ENCODE measurements at places on chromosomes 5 and 9.

DNA sequence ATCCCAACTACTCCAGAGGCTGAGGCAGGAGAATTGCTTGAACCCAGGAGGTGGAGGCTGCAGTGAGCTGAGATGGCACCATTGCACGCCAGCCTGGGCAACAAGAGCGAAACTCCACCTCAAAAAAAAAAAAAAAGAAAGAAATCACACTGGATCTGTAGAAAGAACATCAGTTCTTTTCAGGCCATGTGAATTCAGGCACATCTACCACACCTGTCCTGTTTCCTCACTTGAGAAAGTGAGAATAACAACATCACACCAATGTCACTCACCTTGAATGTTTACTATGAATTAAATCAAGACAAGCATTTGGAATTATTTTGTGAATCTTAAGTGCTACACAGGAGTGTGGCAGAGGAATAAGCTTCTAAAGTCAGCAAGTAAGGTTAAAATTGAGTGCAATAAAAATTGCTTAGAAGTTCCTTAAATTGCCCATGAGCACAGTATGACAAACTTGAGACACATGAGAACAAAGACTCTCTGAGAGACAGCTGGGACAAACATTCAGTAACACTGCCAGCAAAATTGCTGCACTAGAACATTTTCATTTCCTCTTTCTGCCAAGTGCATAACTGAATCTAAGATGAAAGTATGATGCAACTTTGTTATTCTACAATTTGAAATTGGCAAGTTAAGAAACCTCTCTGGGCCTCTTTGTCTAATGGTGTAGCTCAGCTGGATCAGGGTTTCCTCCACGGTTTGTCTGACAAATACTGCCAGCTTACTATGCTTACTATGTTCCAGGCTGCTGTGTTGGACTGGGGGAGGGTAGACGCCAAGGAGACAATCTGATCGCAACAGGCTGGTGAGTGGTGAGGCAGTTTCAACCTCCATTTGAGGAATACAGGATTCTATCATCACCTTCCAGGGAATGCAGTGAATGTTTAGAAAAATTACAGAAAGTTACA is 1.9 kb upstream of the RIC1 start:
- DNase-seq = peak; percentile 51

DNA sequence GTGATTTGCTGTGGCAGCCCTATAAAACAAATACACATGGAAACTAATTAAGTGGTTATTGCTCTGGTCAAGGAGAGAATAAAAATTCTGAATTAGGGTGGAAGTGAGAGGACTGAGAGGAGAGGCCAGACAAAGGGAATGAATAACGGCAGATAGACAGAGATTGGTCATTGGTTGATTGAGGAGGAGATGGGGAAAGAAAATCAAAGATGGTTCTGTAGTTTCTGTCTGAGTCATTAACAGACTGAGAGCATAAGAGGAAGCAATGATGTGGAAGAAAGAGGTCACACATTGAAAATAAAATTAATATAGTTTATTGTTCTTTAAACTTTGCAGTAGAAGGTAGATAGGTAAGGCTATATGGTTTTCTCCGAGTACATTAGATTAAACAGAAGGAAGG is 469.8 kb downstream of the ACTL7B start:
- DNase-seq = no peak

DNA sequence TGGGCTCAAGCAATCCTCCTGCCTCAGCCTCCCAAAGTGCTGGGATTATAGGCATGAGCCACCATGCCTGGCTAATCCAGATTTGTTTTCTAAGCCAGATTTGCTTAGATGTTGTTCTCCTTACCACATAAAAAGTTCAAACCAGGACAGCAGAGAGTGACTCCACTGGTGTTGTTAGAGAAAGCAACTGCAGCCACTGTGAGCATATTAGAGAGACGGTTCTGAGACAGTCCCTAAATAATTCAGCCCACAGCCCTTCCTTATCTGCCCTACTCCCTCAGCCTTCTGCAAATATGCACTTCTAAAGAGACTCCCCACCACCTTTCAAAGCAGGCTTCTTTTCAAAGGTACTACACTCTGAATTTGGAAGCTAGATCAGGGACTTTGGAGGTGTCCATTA is 96.1 kb downstream of the DRD1 start:
- no peak for DNase-seq

DNA sequence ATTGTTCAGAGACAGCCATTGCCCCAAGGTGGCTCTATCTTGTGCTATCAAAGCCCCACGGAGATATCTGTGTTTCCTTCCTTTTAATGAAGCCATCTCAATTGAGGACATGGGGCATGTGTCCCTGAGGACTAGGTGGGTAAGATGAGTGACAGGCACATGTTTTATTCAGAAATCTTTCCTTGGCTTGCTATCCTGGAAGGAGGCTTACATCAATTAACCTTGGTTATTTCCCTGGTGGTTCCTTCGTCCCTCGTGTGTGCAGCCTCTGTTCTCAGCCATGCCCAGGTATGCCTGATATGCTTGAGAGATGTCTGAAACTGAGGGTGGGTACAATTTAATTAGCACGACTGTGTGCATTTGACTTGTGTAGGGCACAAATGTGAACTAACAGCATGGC is 102.2 kb upstream of the TUT7 start:
- no peak for DNase-seq

GRCh38 chr9:85904975-85905374 is 36.0 kb upstream of the NAA35 start:
- no peak for DNase-seq

DNA sequence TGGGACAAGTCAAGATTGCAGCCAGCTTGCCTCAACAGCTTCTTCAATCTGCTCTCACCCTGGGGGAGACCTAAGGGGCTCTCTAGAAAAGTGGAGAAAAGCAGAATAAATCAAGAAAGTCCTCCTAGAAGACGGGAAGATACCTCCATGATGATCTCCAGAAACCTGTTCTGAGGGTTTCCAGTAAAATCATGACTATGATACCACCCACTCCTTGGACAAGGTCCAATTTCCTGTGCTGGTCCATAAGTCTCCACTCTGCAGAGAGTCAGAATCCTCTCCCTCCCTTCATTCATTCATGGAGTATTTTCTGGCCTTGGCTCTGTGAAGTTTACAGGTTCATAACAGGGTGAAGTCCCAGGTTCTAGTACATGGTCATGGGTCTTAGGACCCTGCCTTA is 168.6 kb downstream of the SLC12A2 start:
- no peak for DNase-seq

GRCh38 chr5:96008987-96009647 is 47.5 kb upstream of the ELL2 start:
- no peak for DNase-seq

GRCh38 chr9:87464110-87464991 is 33.3 kb upstream of the DAPK1 start:
- DNase-seq = no peak

GRCh38 chr5:169494383-169494935 is 89.1 kb upstream of the SPDL1 start:
- no peak for DNase-seq

- DNase-seq = no peak
Observed at GRCh38 chr5:168378741-168379140, 87.3 kb downstream of the WWC1 start.

- DNase-seq = no peak
Observed at GRCh38 chr5:9358961-9359685, 186.8 kb downstream of the SEMA5A start.

GRCh38 chr9:98974106-98974505 is 30.4 kb downstream of the COL15A1 start:
- no peak for DNase-seq

DNA sequence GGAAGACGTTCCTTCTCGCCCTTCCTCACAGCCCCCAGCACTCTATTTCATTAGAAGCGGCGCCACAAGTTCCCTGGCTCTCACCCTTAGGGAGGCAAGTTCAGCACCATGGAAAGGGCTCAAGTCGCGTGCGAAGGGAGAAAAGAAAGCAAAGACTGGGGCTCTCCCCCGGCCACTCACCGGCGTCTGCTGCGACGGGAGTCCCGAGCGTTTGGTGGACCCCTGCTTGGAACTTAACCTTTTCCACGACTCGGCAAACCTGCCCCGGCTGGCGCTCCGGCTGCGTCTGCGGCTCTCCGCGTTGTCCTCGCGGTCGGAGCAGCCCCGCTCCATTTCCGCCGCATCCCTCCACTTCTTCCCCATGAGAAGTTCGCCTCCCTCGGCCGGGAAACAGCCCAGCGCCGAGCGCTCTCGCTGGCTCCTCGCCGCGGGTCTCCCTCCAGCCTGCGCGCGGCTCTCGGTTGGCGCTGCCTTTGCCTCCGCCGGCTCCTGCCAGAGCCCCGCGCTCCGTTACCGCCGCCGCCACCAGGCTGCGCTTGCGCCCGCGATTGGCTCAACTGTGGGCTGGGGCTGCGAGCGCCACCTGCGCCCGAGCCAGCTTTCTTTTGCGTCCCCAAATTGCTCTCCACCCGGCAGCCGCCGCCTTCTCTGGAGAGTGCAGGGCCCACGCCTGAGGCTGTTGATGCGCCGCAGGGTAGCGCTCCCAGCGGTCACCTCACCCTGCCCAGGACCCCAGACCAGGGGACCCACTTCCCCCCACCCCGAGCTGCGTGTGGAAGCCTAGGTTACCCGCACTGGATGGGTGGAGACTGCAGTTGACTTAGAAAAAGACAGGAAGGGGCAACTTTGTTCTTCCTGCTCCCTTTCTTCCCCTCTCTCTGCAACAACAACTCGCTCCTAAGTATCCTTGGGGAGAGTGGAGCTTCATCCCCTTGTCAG is 321.6 kb downstream of the CEMIP2 start:
- peak; percentile 3 for DNase-seq

DNA sequence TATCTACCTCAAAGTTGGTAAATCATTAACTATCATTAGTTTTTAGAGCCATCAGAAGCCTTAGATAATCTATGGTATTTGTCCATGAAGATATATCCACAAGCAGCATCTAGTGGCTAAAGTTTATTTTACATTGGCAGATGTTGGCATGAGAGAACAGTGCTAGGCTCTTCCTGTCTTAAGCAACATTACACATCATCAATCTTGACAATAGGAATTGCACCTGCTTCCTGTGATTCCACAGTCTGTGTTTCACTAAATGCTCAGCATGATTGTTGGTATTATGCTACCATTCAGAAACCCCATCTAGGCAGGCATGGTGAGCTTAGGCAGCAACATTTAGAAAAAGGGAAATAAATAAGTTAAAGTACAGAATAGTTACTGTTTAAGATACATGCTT is 246.6 kb downstream of the SLCO4C1 start:
- no peak for DNase-seq

DNA sequence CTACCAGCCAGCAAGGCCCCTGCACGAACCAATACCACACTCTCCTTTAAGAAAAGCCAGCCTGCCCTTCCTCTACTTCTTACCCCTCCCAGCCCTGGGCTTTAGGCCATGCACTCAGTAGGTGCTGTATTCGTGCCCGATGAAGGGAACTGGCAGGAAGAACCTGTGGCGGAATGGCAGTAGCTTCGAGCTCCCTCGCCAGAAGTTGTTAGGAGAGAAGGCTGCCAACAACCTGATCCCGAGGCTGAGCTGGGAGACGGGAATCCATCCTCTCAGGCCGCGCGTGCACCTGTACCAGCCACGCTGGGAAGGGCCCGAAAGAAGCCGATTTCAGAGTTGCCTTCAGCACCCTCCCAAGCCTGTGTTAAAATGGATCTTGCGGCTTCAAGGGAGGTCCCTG is 45.3 kb upstream of the AKNA start:
- no peak for DNase-seq

DNA sequence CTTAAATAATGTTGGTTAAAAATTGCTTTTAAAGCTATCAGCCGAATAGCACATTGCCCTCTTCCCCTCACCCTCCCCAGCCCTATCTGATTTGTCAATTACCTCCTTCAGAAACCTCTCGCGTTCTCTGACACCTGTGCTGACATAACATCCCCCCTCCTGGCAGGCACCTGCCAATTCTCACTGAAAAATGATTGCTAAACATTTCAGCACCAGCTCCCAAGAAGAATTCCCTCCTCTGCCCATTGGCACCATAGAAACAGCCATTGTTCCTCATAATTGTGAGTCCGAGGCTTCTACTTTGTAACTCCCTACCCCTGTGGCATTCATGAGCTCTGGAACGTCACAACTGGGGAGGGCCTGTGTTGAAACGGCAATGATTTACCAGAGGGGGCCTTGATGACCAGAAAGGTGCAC is 20.2 kb downstream of the CDH6 start:
- DNase-seq = no peak

DNA sequence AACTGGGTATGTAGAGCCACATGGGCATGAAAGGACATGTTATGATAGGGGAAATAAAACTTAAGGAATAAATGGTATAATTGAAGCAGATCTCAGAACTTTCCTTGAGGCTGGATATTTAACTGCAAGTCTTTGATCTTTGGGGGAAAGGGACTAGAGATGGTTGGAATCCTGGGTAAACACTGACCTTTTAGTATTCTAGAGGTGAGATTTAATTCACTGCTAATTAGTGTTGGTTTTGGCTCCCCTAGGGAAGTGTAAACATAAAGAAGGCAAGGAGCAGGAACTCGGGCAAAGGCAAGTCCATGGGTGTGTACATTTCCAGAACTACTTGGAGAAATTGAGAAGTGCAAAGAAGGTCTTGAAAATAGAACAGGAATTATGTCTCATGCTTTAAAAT is 16.6 kb downstream of the NIM1K start:
- no peak for DNase-seq

GRCh38 chr9:104743376-104743985 is 4.0 kb upstream of the NIPSNAP3A start:
- peak; percentile 50 for DNase-seq

DNA sequence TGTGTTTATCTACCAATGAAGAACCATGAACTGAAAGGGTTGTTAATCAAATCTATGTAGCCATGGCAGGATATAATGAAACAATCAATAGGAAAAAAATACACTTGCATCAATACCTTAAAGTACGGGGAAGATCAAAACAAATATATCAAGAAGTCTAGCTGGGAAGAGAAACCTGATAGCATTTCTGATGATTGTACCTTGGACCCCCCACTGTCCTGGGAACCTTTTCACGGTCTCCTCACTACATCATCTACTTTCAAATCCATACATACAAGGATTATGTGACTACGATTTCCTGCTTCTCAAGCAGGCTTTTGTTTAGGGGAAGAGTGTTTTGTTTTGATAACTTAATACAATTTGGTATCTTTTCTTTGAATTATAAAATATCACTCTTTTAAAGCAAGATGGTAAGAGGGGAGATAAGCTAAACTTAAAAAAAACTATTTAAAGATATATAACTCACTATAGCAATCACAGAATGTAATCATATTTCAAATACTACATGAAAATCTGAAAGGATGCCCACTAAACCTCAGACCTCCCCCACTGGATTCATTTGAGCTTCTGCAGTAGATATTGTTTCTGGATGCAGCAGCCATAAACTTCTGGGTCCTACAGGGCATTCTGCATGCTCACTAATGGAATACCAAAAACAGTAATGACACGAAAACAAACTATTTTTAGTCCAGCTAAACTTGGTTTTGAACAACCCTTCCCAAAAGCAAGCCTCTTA is 8.0 kb downstream of the EBF1 start:
- no peak for DNase-seq
